ENCODE measurements at places on chromosomes 2 and 18.
A peak's percentile ranks its signal among the peaks of the same experiment; 100 is the strongest.

DNA sequence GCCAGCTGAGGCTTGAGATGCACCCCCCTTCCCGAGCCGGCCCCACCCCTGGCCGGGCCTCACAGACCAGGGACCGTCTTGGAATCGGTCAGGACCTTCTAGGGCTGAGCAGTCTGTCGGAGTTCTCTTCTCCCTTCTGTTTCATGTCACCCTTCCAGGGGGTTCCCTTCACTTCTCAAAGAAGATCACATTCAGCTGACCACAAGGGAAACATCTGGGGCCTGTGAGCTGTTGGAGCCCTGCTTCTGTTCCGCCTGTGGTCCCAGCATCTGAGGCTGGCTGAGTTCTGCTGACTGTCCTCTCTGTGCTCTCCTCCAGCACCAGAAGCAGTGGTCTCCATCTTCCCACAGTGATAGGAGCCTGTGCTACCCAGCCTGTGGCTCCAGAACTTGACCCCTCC is 106.5 kb downstream of the SEPTIN10 start:
- H3K36me3 ChIP-seq = no peaks in the 10 kb centered on the region
- H3K4me3 ChIP-seq = no peak overlapping the region
- H3K27me3 ChIP-seq = no peaks in the 10 kb centered on the region
- no peaks in the 10 kb centered on the region for H3K4me1 ChIP-seq

- H3K4me3 ChIP-seq = peak overlapping the region; percentile 61
- no peaks in the 10 kb centered on the region for H3K27me3 ChIP-seq
- H3K27ac ChIP-seq = peak overlapping the region; percentile 97
- peaks cover 7% of the 10 kb centered on the region for H3K4me1 ChIP-seq
- no peaks in the 10 kb centered on the region for H3K36me3 ChIP-seq
- DNase-seq = no peak
Measured at GRCh38 chr18:35343488-35343935, 708 bp downstream of the ZNF24 start.

DNA sequence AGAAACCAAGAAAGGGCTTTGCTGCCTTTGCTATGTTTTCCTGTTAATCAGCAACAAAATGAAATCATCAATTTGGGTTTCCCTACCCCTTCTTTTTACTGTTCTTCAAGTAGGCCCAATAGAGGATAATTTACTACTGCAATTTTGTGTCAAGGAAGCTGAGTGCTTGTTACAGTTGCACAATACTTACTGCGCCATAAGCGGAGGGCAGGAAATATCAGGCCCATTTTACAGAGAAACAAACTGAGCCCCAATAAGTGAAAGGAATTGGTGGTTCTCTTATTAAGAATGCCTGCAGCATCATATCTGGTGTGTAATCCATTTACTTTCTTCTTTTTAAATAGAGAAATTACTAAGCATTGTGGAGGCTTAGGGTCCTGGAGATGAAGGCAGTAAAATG is 9.3 kb upstream of the LBH start:
- H3K27me3 ChIP-seq = no peaks in the 10 kb centered on the region
- no peak overlapping the region for H3K27ac ChIP-seq
- no peaks in the 10 kb centered on the region for H3K36me3 ChIP-seq
- peaks cover 9% of the 10 kb centered on the region for H3K4me1 ChIP-seq
- DNase-seq = no peak

- H3K4me3 ChIP-seq = peak overlapping the region; percentile 34
- H3K36me3 ChIP-seq = no peaks in the 10 kb centered on the region
- no peak overlapping the region for H3K27ac ChIP-seq
- H3K4me1 ChIP-seq = no peaks in the 10 kb centered on the region
Measured at GRCh38 chr2:33033606-33034081, 86.9 kb downstream of the LTBP1 start.

- no peaks in the 10 kb centered on the region for H3K27me3 ChIP-seq
- no peak overlapping the region for H3K27ac ChIP-seq
- H3K4me3 ChIP-seq = no peak overlapping the region
- H3K36me3 ChIP-seq = no peaks in the 10 kb centered on the region
- H3K4me1 ChIP-seq = peaks cover 30% of the 10 kb centered on the region
Measured at GRCh38 chr2:85780316-85781012, 26.7 kb downstream of the ATOH8 start.

DNA sequence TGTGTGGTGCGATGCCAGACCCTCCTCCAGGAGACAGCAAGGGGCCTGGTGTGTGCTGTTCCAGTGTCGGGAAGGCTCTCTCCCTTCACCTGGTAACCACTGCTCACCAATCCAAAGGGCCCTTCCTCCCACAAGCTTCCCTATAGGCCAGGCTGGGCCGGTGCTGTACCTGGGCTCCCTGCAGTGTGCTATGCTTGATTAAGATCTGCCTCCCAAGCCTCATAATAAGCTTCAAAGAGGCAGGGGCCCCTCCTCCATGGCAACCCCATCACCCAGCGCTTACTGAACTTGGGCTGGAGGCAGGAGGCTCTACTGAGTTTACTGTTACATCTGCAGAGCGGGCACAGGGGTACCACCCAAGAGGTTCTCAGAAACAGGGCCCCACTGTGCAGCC is 4.5 kb upstream of the MAL start:
- H3K4me1 ChIP-seq = no peaks in the 10 kb centered on the region
- H3K27ac ChIP-seq = no peak overlapping the region
- no peaks in the 10 kb centered on the region for H3K36me3 ChIP-seq

- no peak for DNase-seq
- no peaks in the 10 kb centered on the region for H3K36me3 ChIP-seq
- H3K4me1 ChIP-seq = peaks cover 22% of the 10 kb centered on the region
- H3K4me3 ChIP-seq = no peak overlapping the region
Measured at GRCh38 chr2:6922201-6922656, 5.0 kb downstream of the RNF144A start.

DNA sequence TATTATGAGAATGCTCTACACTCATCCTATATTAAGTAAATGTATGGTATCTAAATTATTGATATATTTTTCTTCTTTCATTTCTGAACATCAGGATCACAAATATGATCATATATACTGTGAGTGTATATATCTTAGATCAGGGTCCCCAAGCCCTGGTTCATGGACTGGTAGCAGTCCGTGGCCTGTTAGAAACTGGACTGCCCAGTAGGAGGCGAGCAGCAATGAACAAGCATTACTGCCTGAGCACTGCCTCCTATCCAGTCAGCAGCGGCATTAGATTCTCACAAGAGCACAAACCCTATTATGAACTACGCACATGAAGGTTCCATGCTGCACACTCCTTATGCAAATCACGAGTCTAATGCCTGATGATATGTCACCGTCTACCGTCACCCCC is 1247.1 kb upstream of the NXPH2 start:
- H3K4me3 ChIP-seq = no peak overlapping the region
- no peaks in the 10 kb centered on the region for H3K4me1 ChIP-seq
- no peak for DNase-seq

- peaks cover 12% of the 10 kb centered on the region for H3K4me1 ChIP-seq
- H3K27me3 ChIP-seq = no peaks in the 10 kb centered on the region
- H3K36me3 ChIP-seq = no peaks in the 10 kb centered on the region
- no peak overlapping the region for H3K27ac ChIP-seq
- no peak for DNase-seq
Measured at GRCh38 chr18:32383050-32383819, 87.4 kb downstream of the GAREM1 start.

- no peak overlapping the region for H3K27ac ChIP-seq
- no peak overlapping the region for H3K4me3 ChIP-seq
- no peak for DNase-seq
- no peaks in the 10 kb centered on the region for H3K27me3 ChIP-seq
Measured at GRCh38 chr18:69763002-69763401, 184.7 kb downstream of the CD226 start.

GRCh38 chr2:172080641-172081220 is 4.6 kb upstream of the DLX1 start:
- H3K4me3 ChIP-seq = no peak overlapping the region
- DNase-seq = no peak
- no peak overlapping the region for H3K27ac ChIP-seq
- H3K27me3 ChIP-seq = peaks cover 20% of the 10 kb centered on the region
- peaks cover 6% of the 10 kb centered on the region for H3K4me1 ChIP-seq

DNA sequence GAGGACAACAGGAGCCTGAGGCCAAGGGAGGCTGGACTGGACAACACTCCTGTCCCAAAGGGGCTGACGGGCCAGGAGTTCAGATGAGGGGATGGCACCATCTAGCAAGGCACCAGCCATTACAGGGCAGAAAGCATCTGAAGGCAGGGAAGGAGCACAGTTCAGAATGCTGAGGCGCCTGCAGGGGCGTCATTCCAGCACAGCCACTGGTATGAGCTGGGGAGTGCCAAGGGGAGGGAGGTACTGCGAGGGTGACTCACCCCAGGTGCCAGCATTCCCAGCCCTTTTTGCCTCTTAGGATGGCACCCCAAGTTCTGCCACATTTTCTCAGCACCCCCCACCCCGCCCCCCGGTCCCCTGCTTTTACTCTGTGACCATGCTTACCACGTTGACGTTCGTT is 129.8 kb upstream of the EPAS1 start:
- DNase-seq = no peak
- no peak overlapping the region for H3K27ac ChIP-seq

GRCh38 chr2:24885221-24886125 is 34.6 kb downstream of the ADCY3 start:
- no peak for DNase-seq
- peak overlapping the region; percentile 10 for H3K27ac ChIP-seq
- H3K36me3 ChIP-seq = no peaks in the 10 kb centered on the region

GRCh38 chr2:182230561-182230960 is 196.3 kb downstream of the PDE1A start:
- H3K27ac ChIP-seq = no peak overlapping the region
- no peaks in the 10 kb centered on the region for H3K36me3 ChIP-seq
- no peak for DNase-seq
- no peaks in the 10 kb centered on the region for H3K4me1 ChIP-seq

GRCh38 chr2:84830095-84830494 is 50.8 kb downstream of the TRABD2A start:
- no peak overlapping the region for H3K4me3 ChIP-seq
- no peak overlapping the region for H3K27ac ChIP-seq
- peaks cover 14% of the 10 kb centered on the region for H3K4me1 ChIP-seq
- no peaks in the 10 kb centered on the region for H3K27me3 ChIP-seq
- peak; percentile 41 for DNase-seq
- H3K36me3 ChIP-seq = no peaks in the 10 kb centered on the region

Data from ovary (tissue), 10 donors.